ENCODE measurements at places on chromosomes 16 and 17.
A peak's percentile ranks its signal among the peaks of the same experiment; 100 is the strongest.

GRCh38 chr16:86975445-86975844 lies 341.7 kb downstream of the C16orf95 start:
- DNase-seq: no peak

- DNase-seq: no peak
Observed at GRCh38 chr17:44214896-44215295, 4.6 kb downstream of the UBTF start.

DNA sequence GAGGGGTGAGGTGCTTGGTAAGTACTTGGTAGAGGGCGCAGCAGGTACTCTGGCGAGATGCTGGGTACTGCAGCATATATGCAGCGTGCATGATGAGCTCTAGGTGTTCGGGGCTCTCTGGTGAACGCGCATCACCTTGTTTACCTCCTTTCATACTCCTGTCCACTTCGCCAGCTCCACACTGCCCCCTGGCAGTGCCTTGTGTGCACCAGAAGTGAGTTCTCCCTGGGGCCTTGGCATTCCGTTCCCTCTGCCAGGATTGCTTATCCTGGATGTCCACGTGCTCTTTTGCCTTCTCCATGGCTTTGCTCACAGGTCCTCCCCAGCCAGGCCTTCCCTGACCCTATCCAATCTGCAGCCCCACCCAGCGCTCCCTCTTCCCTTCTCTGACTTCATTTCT lies 154.2 kb downstream of the MRM1 start:
- DNase-seq: no peak

GRCh38 chr17:30200106-30200505 lies 35.4 kb downstream of the SLC6A4 start:
- DNase-seq: no peak

DNA sequence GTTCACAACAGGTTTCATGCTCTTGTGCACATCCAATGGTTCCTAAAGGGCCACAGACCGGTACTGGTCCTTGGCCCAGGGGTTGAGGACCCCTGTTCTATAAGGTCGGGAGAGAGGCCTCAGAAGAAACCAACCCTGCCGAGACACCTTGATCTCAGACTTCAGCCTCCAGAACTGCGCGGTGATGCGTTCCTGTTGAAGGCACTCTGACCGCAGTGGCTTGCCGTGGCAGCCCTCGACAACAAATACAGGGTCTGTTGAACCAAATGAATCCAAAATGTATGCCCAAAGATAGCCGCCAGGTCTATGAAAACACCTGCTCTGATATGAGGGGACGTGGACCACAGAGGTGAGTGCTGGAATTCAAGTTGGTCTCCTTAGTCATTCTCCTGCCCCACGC lies 389.8 kb downstream of the SEC14L1 start:
- no peak for DNase-seq

DNA sequence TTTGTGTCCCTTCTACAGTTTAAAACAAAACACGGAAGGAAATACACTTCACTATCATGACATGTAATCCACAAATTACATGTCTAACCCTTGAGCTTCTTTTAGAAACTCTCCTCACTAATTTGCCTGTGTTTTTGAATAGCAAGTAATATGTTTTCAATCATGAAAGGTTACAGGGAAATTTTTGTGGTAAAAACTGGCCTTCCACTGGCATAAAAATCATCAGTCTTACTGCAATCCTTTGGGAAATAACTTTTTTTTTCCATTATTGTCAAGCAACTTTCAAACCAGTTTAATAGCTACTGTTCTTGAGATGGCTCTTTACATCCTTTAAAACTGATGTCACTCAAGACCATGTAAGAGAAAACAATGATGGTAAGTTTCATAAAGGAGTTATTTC lies 27.0 kb downstream of the MYO1D start:
- no peak for DNase-seq

GRCh38 chr16:78984887-78985464 lies 615.6 kb downstream of the MAF start:
- DNase-seq: no peak

DNA sequence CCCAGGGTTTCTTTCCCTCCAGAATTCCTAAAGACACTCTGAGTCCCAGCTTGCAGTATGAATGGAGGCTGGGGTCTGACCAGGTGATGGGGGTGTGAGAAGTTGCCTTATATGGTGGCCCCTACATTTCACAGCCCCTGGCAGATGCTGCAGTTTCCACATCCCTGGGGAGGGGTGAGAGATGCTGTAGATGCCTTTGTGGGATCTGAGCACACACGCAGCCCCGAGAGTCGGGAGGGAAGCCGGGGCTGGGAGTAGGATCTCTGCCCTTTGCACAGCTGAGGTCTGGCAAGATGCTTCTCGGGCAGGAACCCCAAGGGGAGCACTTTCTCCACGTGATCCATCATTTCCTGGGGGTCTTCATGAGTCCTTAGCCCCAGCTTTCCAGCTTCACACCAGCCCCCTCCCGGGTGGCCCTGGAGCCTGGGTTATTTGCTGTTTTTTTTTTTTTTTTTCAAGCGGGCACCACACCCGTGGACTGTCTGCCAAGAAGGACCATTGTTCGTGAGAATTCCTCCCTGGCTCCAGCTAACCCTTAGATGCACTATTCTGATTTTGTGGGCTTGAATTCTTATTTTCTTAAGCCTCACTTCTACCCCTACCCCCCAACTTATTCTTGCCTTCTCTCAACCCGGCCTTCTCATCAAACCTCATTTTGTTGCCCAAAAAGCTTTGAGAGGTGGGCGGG lies 50.6 kb downstream of the NTN1 start:
- DNase-seq: no peak

GRCh38 chr17:64174686-64175456 lies 44.9 kb upstream of the ERN1 start:
- peak; percentile 23 for DNase-seq
